Naive thymus-derived CD4-positive, alpha-beta T cell (primary cell): ENCODE measurements at places on chromosomes 2 and 18.

DNA sequence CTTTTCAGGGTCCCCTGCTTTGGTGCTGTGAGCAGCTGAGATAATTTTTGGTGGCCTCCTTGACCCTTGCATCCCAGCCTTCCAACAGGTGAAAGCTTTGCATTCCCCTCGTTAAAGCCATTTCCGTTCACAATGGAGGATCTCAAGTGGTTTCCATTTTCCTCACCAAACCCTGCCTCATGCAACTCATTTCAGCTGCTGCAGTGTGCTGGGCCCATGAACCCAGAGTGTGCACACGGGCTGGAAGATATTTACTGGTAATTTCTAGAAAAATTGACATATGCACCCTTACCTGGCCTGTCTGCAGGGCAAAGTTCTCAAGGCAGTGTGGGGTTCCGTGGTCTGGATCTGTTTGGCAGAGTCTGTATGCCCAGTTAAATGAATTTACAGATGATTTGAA, 246.8 kb upstream of the HS6ST1 start:
- no peak overlapping the region for H3K27ac ChIP-seq
- H3K4me1 ChIP-seq = no peaks in the 10 kb centered on the region
- no peak overlapping the region for H3K4me3 ChIP-seq
- DNase-seq = no peak
- no peaks in the 10 kb centered on the region for H3K36me3 ChIP-seq

- no peak overlapping the region for H3K27ac ChIP-seq
- DNase-seq = no peak
- H3K27me3 ChIP-seq = no peaks in the 10 kb centered on the region
- no peaks in the 10 kb centered on the region for H3K36me3 ChIP-seq
- no peak overlapping the region for H3K4me3 ChIP-seq
Measured at GRCh38 chr2:68834737-68835376, 36.3 kb downstream of the BMP10 start.

DNA sequence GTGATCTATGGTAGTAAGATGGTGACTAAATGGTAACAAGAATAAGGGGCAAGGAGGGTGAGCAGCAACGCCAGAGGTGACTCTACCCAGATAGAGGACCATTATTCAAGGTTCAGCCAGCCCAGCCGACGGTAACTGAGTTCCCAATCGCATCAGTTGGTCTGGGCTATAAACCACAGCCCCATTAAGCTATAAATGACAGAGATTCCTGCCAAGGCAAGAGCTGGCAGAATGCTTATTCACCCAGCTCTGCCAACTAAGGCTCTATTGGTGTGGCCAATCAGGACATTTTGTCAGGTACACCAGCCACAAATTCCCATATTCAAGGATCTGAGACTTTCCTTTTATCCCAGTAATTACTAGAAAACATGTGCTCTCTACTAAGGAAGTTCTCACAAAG, 3.6 kb downstream of the CHN1 start:
- no peaks in the 10 kb centered on the region for H3K36me3 ChIP-seq
- H3K4me3 ChIP-seq = no peak overlapping the region
- no peak overlapping the region for H3K27ac ChIP-seq
- DNase-seq = no peak
- H3K4me1 ChIP-seq = no peaks in the 10 kb centered on the region
- peaks cover 14% of the 10 kb centered on the region for H3K27me3 ChIP-seq

DNA sequence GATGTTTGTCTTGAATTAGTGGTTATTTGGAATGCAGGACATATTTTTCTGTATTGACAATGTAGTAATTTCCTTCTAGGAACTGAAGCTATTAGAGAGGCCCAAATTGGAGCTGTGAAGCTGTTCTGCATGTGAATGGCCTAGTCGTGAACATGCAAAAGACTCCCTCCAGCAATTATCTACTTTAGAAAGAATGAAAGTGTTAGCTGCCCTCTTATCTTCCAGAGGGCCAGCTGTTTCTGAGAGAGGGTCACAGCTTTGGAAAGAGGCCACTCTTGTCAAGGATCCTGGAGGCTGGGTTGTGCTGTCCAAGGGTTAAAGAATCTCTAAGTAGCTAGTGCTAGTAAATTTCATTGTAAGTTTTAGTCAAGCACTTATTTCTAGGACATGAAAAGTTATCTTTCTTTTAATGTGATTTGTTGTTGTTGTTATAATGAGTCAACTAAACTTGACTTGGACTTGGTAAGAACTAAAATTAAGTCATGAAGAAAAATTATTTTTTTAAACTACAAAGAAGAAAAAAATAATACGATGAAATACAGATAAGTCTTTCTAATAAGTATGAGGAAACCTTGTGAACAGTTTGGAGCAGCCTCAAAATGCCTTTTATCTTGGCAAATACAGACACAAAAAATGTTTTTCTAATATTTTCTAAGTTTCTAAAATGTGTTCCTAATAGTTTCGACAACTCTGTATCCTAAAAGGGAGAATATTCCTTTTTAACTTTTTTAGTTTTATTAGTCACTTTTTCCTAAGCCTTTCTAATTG, 36.8 kb downstream of the DPP4 start:
- no peaks in the 10 kb centered on the region for H3K27me3 ChIP-seq
- no peak for DNase-seq
- H3K27ac ChIP-seq = no peak overlapping the region
- no peaks in the 10 kb centered on the region for H3K4me1 ChIP-seq
- H3K36me3 ChIP-seq = peaks cover 33% of the 10 kb centered on the region
- H3K4me3 ChIP-seq = no peak overlapping the region

- H3K4me1 ChIP-seq = no peaks in the 10 kb centered on the region
- H3K27ac ChIP-seq = no peak overlapping the region
- no peaks in the 10 kb centered on the region for H3K27me3 ChIP-seq
- H3K36me3 ChIP-seq = no peaks in the 10 kb centered on the region
- no peak for DNase-seq
Measured at GRCh38 chr18:41713969-41714825, 240.8 kb upstream of the PIK3C3 start.

- H3K36me3 ChIP-seq = peaks cover 11% of the 10 kb centered on the region
- peaks cover 30% of the 10 kb centered on the region for H3K4me1 ChIP-seq
- no peaks in the 10 kb centered on the region for H3K27me3 ChIP-seq
- H3K4me3 ChIP-seq = peak overlapping the region; percentile 6
- no peak for DNase-seq
Measured at GRCh38 chr2:230441227-230441897, 25.4 kb downstream of the SP100 start.

DNA sequence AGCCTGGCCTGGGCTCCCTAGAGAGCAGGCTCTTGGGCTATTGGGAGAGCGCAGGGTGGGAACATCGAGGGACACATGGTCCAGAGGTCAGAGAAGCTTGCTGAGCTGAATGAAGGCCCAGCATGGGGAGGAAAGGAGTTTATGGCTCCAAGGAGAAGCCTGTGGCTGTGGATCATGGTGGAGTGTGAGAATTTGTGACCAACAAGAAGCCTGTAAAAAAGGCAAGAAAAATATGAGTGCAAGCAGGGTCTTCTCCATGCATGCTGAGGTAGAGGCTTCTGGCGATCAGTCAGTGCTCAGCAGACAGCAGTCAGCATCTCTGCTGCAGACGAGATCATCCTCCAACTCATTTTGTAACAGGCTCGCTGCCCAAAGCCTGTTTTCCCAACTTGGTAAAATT, 1.3 kb upstream of the SCYGR3 start:
- no peak overlapping the region for H3K27ac ChIP-seq
- no peak overlapping the region for H3K4me3 ChIP-seq
- no peak for DNase-seq
- no peaks in the 10 kb centered on the region for H3K36me3 ChIP-seq
- no peaks in the 10 kb centered on the region for H3K27me3 ChIP-seq

GRCh38 chr2:43307046-43307445, 80.6 kb upstream of the ZFP36L2 start:
- H3K36me3 ChIP-seq = no peaks in the 10 kb centered on the region
- H3K27ac ChIP-seq = no peak overlapping the region
- H3K4me1 ChIP-seq = no peaks in the 10 kb centered on the region
- H3K27me3 ChIP-seq = no peaks in the 10 kb centered on the region

DNA sequence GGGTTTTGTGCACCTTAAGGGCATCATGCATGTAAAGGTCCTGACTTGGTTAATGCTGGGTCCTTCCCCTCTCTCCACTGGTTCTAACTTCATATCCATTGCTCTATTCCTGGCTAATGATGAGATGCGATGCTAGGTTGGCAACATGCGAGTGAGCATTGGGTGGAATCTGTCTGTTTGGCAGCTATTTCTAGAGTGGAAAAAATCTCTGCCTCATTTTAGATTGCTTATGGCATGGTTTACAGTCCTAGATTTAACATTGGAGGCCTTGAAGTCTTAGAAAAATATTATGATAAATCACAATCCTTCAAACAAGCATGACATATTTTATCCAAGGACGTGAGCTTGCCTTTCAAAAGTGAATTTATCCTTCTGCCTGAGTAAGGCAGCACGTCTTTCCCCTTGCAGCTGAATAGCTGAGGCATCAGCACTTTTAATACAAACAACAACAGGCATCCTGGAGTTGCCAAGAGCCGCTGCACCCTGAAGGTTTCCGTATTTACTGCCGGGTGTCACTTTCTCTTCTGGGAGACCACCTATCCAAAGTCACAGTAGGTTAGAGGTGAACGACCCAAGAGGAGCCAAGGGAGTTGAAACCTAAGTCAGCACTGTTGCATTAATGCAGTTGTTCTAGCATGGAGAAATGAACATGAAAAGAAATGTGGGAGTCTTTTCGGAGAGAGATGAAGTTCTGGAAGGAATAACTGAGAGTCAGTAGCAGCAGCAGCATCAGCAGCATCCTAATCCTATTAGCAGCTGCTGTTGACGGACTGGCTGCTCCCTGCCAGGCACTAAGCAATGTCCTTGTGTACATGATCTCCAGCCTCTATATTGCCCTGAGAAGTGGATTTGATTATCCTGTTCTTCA, 78.4 kb downstream of the MAPK4 start:
- no peaks in the 10 kb centered on the region for H3K4me1 ChIP-seq
- no peaks in the 10 kb centered on the region for H3K36me3 ChIP-seq
- H3K27ac ChIP-seq = no peak overlapping the region
- H3K27me3 ChIP-seq = no peaks in the 10 kb centered on the region

GRCh38 chr18:79422022-79422782, 26.5 kb downstream of the NFATC1 start:
- H3K27ac ChIP-seq = no peak overlapping the region
- no peaks in the 10 kb centered on the region for H3K27me3 ChIP-seq
- no peak overlapping the region for H3K4me3 ChIP-seq
- peaks cover 4% of the 10 kb centered on the region for H3K4me1 ChIP-seq
- no peaks in the 10 kb centered on the region for H3K36me3 ChIP-seq

- H3K36me3 ChIP-seq = no peaks in the 10 kb centered on the region
- H3K4me1 ChIP-seq = no peaks in the 10 kb centered on the region
- no peak overlapping the region for H3K27ac ChIP-seq
Measured at GRCh38 chr2:43519643-43520221, 76.1 kb downstream of the THADA start.

DNA sequence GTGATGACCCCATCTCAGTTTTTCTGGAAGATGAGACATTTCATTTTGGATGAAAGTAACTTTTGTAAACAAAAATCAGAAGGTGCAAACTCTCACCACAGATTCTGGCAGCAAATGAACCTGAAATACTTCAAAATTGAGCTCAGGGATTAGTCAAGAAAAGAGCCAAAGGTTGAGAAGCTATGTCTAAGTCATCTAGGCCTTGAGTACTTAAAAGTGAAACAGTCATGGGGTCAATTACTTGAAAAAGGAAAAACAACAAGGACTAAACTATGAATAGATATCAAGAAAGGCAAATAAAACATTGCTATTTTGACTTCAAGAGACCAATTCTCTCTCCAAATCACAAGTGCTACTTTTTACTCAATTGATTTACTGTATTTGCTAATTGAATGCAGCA, 285.1 kb downstream of the RBM43 start:
- no peaks in the 10 kb centered on the region for H3K4me1 ChIP-seq
- H3K36me3 ChIP-seq = no peaks in the 10 kb centered on the region
- no peaks in the 10 kb centered on the region for H3K27me3 ChIP-seq
- H3K27ac ChIP-seq = no peak overlapping the region
- DNase-seq = no peak

DNA sequence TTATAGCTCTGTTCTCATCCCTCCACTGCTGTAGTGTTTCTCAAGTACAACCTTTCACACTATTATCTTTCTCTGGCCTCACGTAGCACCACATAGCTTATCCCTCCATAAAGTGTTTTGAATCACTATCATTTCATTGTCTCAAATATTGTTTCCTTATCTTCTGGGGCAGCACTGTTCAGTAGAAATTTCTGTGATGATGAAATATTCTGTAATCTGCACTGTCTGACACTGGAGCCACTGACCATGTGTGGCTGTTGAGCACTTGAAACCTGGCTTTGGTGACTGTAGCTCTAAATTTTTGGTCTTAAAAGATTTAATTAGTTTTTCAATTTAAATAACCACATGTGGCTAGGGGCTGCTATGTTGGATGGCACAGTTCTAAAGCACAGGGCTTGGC, 78.9 kb downstream of the CPS1 start:
- no peaks in the 10 kb centered on the region for H3K4me1 ChIP-seq
- H3K27ac ChIP-seq = no peak overlapping the region
- no peak for DNase-seq
- H3K4me3 ChIP-seq = no peak overlapping the region
- H3K36me3 ChIP-seq = no peaks in the 10 kb centered on the region

GRCh38 chr2:1665761-1666505, 78.4 kb downstream of the PXDN start:
- no peaks in the 10 kb centered on the region for H3K27me3 ChIP-seq
- no peak overlapping the region for H3K27ac ChIP-seq
- H3K36me3 ChIP-seq = no peaks in the 10 kb centered on the region
- H3K4me3 ChIP-seq = no peak overlapping the region
- H3K4me1 ChIP-seq = no peaks in the 10 kb centered on the region

- H3K27me3 ChIP-seq = no peaks in the 10 kb centered on the region
- H3K4me3 ChIP-seq = peak overlapping the region; percentile 83
- H3K4me1 ChIP-seq = peaks cover 18% of the 10 kb centered on the region
- H3K27ac ChIP-seq = peak overlapping the region; percentile 84
- DNase-seq = peak; percentile 77
Measured at GRCh38 chr2:135875491-135876065, 665 bp downstream of the MCM6 start.

- H3K36me3 ChIP-seq = no peaks in the 10 kb centered on the region
- H3K4me3 ChIP-seq = no peak overlapping the region
- DNase-seq = no peak
- no peaks in the 10 kb centered on the region for H3K4me1 ChIP-seq
- no peak overlapping the region for H3K27ac ChIP-seq
Measured at GRCh38 chr2:54143780-54144179, 28.4 kb downstream of the ACYP2 start.

GRCh38 chr2:1482981-1483380, 69.7 kb downstream of the TPO start:
- no peak overlapping the region for H3K27ac ChIP-seq
- no peaks in the 10 kb centered on the region for H3K36me3 ChIP-seq
- H3K27me3 ChIP-seq = no peaks in the 10 kb centered on the region
- no peak overlapping the region for H3K4me3 ChIP-seq
- no peak for DNase-seq

DNA sequence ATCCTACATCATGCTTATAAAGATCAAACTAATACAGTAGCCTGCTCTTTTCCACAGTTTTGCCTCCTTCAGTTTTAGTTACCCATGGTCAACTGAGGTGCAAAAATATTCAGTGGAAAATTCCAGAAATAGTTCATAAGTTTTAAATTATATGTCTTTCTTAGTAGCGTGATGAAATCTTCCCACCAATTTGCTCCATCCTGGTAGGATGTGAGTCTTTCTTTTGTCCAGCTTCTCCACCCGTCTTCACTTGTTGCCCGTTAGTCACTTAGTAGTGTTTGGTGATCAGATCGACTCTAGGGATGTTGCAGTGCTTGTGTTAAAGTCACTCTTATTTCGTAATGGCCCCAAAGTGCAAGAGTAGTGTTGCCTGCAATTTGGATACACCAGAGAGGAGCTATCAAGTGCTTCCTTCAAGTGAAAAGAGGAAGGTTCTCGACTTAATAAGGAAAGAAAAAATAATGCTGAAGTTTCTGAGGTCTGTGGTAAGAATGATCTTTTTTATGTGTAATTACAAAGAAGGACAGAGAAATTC, 57.0 kb downstream of the CEP192 start:
- H3K27me3 ChIP-seq = no peaks in the 10 kb centered on the region
- H3K4me1 ChIP-seq = no peaks in the 10 kb centered on the region
- no peak overlapping the region for H3K4me3 ChIP-seq
- peaks cover 53% of the 10 kb centered on the region for H3K36me3 ChIP-seq
